Mesenchymal stem cell (in vitro differentiated cells and primary cell): ENCODE measurements at places on chromosomes 16 and 17.

- H3K27ac ChIP-seq: peak overlapping the region; percentile 91
- peak; percentile 91 for DNase-seq
- H3K36me3 ChIP-seq: peaks cover 4% of the 10 kb centered on the region
- peaks cover 65% of the 10 kb centered on the region for H3K4me1 ChIP-seq
- H3K4me3 ChIP-seq: no peak overlapping the region
- H3K27me3 ChIP-seq: no peaks in the 10 kb centered on the region
These were observed 4.5 kb downstream of the ABCC3 start for GRCh38 chr17:50638966-50639713.

- DNase-seq: peak; percentile 62
- H3K27ac ChIP-seq: no peak overlapping the region
- no peaks in the 10 kb centered on the region for H3K27me3 ChIP-seq
- H3K4me3 ChIP-seq: peak overlapping the region; percentile 73
- peaks cover 5% of the 10 kb centered on the region for H3K36me3 ChIP-seq
- H3K4me1 ChIP-seq: peaks cover 41% of the 10 kb centered on the region
These were observed 2.3 kb upstream of the COL1A1 start for GRCh38 chr17:50203604-50204345.

DNA sequence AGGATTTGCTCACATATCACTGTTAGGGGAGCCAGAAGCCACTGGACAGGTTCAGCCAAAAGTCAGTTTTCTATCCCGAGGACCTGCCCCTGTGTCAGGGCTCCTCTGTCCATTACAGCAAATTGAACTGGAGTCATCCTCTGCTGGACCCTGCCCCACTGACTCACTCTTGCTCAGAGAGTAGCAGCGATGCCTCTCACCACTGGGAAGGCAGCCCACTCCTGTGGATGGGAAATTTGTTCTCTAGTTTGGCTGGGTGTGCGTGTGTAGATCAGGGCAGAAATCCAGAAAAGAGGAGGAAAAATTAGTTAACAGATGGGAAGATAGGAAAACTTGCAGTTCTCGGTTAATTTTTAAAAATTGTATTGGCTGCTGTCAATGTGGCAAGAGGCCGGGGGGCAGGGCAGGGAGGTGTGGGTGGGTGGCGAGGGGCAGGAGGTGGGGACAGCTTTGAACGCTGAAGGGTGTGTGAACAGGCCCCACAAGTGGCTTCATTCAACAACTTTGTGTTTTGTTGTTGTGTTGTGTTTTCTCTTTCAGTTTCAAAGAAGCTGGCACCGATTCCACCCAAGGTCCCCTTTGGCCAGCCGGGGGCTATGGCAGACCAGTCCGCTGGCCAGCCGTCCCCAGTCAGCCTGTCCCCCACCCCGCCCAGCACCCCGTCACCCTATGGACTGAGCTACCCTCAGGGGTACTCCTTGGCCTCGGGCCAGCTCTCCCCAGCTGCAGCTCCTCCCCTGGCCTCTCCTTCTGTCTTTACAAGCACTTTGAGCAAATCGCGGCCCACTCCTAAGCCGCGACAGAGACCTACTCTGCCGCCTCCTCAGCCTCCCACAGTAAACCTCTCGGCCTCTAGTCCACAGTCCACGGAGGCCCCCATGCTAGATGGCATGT, 33.6 kb downstream of the ELAC2 start:
- H3K36me3 ChIP-seq: no peaks in the 10 kb centered on the region
- H3K4me1 ChIP-seq: peaks cover 7% of the 10 kb centered on the region
- DNase-seq: no peak
- no peak overlapping the region for H3K27ac ChIP-seq

DNA sequence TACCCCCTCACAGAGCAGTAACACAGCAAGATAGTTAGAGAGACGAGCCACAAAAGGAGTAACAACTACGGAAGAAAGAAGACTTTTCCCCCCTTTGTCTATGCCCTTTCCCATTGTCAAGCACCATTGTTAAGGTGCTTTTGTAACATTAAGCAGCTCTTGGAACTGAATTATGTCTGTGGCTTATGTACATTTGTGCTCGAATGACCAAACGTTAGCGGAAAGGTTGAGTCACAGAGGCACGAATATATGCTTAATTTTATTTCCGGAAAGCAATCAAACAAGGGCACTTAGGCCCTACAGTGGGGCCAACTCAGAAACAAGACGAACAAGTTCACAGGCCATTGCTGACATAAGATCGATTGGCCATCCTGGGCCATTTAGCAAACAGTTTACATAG, 109.5 kb downstream of the ANKFN1 start:
- no peak overlapping the region for H3K27ac ChIP-seq
- DNase-seq: no peak
- no peaks in the 10 kb centered on the region for H3K27me3 ChIP-seq
- H3K36me3 ChIP-seq: no peaks in the 10 kb centered on the region
- H3K4me3 ChIP-seq: no peak overlapping the region

GRCh38 chr17:49890852-49891251, 43.0 kb upstream of the TAC4 start:
- H3K27me3 ChIP-seq: peaks cover 64% of the 10 kb centered on the region
- no peak overlapping the region for H3K27ac ChIP-seq
- no peaks in the 10 kb centered on the region for H3K36me3 ChIP-seq
- H3K4me1 ChIP-seq: peaks cover 4% of the 10 kb centered on the region
- DNase-seq: no peak

- no peak overlapping the region for H3K27ac ChIP-seq
- no peaks in the 10 kb centered on the region for H3K4me1 ChIP-seq
- DNase-seq: no peak
- no peaks in the 10 kb centered on the region for H3K27me3 ChIP-seq
These were observed 364.4 kb downstream of the XYLT1 start for GRCh38 chr16:17106243-17106791.

- no peak for DNase-seq
- no peak overlapping the region for H3K27ac ChIP-seq
- no peak overlapping the region for H3K4me3 ChIP-seq
- no peaks in the 10 kb centered on the region for H3K27me3 ChIP-seq
These were observed 85.8 kb downstream of the GNAO1 start for GRCh38 chr16:56277075-56277474.

- DNase-seq: no peak
- no peak overlapping the region for H3K27ac ChIP-seq
- H3K36me3 ChIP-seq: no peaks in the 10 kb centered on the region
- no peak overlapping the region for H3K4me3 ChIP-seq
- no peaks in the 10 kb centered on the region for H3K4me1 ChIP-seq
- H3K27me3 ChIP-seq: no peaks in the 10 kb centered on the region
These were observed 340.0 kb downstream of the XYLT1 start for GRCh38 chr16:17130733-17131132.

DNA sequence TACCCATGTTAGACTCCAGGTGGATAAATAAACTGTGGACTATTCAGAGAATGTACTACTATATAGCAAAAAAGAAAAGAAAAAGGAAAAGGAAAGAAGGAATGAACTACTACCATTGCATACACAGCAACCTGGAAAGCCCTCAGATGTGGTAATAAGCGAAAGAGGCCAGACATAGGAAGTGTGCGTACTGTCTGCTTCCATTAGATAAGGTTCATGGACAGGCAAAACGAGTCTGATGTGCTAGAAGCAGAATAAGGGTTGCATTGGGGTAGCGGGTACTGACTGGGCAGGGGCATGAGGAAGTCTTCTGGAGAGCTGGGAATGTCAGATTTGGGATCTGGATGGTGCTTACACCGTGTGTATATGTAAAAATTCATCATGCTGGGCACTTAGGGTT, 21.8 kb downstream of the CLEC16A start:
- no peak for DNase-seq
- H3K27ac ChIP-seq: no peak overlapping the region
- peaks cover 6% of the 10 kb centered on the region for H3K4me1 ChIP-seq
- no peak overlapping the region for H3K4me3 ChIP-seq
- H3K36me3 ChIP-seq: peaks cover 52% of the 10 kb centered on the region
- no peaks in the 10 kb centered on the region for H3K27me3 ChIP-seq

- H3K27me3 ChIP-seq: no peaks in the 10 kb centered on the region
- no peak for DNase-seq
- no peak overlapping the region for H3K4me3 ChIP-seq
- no peak overlapping the region for H3K27ac ChIP-seq
These were observed 102.7 kb downstream of the METRNL start for GRCh38 chr17:83181991-83182619.

- no peaks in the 10 kb centered on the region for H3K27me3 ChIP-seq
- DNase-seq: no peak
- peaks cover 3% of the 10 kb centered on the region for H3K4me1 ChIP-seq
- peaks cover 96% of the 10 kb centered on the region for H3K36me3 ChIP-seq
- no peak overlapping the region for H3K27ac ChIP-seq
These were observed 40.1 kb downstream of the IL4R start for GRCh38 chr16:27353853-27354252.

- H3K36me3 ChIP-seq: no peaks in the 10 kb centered on the region
- peak overlapping the region; percentile 47 for H3K4me3 ChIP-seq
- peaks cover 9% of the 10 kb centered on the region for H3K4me1 ChIP-seq
- H3K27me3 ChIP-seq: no peaks in the 10 kb centered on the region
- DNase-seq: peak; percentile 86
These were observed 25.7 kb downstream of the CHD9 start for GRCh38 chr16:53080345-53081031.

DNA sequence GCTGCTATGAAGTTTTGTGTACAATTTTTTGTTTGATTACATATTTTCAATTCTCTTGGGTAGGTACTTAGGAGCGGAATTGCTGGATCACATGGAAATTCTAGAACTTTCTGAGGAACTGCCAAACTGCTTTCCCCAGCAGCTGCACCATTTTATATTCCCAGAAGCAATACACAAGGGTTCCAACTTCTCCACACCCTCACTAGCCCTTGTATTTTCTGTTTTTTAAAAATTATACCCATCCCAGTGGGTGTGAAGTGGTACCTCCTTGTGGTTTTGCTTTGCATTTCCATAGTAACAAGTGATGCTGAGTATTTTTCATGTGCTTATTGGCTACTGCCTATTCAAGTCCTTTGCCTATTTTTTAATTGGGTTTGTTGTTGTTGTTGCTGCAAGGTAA, 20.9 kb downstream of the NACA2 start:
- no peaks in the 10 kb centered on the region for H3K36me3 ChIP-seq
- no peak overlapping the region for H3K27ac ChIP-seq
- H3K27me3 ChIP-seq: no peaks in the 10 kb centered on the region
- H3K4me1 ChIP-seq: no peaks in the 10 kb centered on the region

GRCh38 chr17:12316021-12316420, 295.3 kb downstream of the MAP2K4 start:
- no peaks in the 10 kb centered on the region for H3K27me3 ChIP-seq
- no peaks in the 10 kb centered on the region for H3K4me1 ChIP-seq
- H3K27ac ChIP-seq: no peak overlapping the region
- H3K36me3 ChIP-seq: no peaks in the 10 kb centered on the region

DNA sequence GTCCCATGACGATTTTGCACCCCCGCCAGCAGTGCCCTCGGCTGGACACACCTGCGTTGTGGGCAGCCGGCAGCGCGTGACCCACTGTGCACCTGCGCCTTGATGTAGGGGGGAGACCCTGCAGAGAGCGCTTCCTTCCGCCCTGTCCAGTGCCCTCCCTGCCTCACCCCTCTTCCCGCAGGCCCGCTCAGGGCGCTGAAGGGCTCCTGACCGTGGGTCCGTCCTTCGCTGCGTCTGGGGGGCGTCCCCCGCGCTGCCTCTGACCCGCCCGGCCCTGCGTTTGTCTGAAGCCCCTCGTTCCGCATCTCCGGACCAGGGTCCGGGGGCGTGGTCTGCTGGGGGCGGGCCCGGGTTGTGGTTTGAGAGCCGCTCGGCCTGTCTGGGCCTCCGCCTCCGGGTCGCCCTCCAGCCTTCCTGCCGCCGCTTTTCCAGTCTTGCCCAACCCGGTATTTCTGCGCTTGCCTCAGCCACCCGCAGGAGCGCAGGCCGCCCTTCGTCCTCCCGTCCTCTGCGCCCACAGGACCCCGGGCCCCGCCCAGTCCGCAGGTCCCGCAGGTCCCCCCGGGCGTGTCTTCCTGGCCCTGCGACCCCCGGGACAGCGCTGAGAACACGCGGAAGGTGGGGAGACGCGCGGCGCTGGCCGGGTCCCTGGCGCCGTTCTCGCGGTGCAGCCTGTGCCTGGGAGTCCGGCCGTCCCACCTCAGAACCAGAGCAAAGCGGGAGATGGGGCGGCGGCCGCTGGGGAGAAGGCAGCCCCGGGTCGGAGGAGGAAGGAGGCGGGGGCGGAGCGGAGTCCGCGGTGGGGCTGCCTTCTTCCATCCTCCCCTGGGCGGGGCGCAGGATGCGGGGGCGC, 4.0 kb upstream of the IL17C start:
- peak; percentile 85 for DNase-seq
- H3K36me3 ChIP-seq: peaks cover 27% of the 10 kb centered on the region
- no peak overlapping the region for H3K27ac ChIP-seq
- H3K4me3 ChIP-seq: peak overlapping the region; percentile 58

DNA sequence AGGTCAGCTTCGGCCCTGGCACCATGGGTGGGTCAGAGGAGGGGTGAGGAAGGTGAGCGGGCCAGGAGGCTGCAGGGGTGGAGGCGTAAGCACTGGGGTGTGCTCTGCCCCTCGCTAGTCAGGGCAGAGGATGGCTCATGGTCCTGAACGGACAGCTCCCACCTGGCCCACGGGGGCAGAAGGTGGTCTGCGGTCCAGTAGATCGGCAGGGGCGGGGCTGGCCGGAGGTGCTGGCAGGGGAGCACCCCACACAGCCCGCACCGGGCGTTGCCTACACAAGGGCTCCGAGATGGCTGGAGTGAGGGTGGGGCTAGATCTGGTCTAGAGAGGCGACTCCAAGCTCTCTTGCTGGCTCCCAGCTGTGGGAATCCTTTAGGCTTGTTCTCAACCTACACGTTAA, 8.2 kb downstream of the NPTX1 start:
- DNase-seq: no peak
- H3K4me3 ChIP-seq: no peak overlapping the region
- H3K27me3 ChIP-seq: peaks cover 99% of the 10 kb centered on the region
- peaks cover 2% of the 10 kb centered on the region for H3K4me1 ChIP-seq

- no peaks in the 10 kb centered on the region for H3K36me3 ChIP-seq
- no peak overlapping the region for H3K4me3 ChIP-seq
- H3K27me3 ChIP-seq: no peaks in the 10 kb centered on the region
- no peak for DNase-seq
These were observed 329.7 kb downstream of the ABCC12 start for GRCh38 chr16:47826070-47826469.

- H3K36me3 ChIP-seq: no peaks in the 10 kb centered on the region
- H3K4me3 ChIP-seq: no peak overlapping the region
- peaks cover 8% of the 10 kb centered on the region for H3K27me3 ChIP-seq
- no peaks in the 10 kb centered on the region for H3K4me1 ChIP-seq
- H3K27ac ChIP-seq: no peak overlapping the region
These were observed 56.0 kb upstream of the ENPP7 start for GRCh38 chr17:79674506-79675412.

DNA sequence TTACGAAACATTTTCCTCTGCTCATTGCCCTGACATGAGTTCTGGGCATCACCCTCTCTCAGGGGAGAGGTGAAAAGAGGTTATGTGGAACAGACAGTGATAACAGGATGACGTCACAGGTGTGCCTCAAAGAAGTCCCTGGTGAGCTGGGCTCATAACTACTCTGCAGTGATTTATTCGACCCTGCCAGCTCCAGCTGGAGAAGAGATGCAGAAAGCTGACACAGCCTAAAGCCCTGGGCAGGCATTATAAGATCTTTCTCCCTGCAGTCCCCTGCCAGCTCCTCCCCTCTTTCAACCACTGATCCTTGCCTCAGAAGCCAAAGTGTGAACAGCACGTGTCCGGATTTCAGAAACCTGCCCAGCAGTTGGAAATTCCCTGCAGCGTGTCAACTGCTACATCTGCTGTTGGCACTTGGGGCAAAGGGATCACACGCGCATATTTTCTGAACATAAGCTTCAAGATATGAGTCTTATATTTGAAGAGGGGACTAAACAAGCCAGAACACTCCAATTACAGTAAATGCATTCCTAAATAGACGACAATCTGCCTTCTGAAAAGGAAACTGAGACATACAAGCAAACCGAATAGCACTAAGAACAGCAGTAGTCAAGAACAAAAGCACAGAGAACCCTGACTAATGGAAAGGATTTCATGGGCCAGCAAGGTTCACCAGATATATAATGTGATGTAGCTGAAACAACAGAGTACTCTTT, 80.5 kb downstream of the SMG6 start:
- H3K4me1 ChIP-seq: peaks cover 9% of the 10 kb centered on the region
- peak overlapping the region; percentile 3 for H3K27ac ChIP-seq
- H3K36me3 ChIP-seq: peaks cover 16% of the 10 kb centered on the region
